Right kidney (tissue), 9 donors: ENCODE measurements at places on chromosomes 11 and 22.

GRCh38 chr22:40055143-40055883 is 60.6 kb downstream of the FAM83F start:
- DNase-seq = no peak

- DNase-seq = no peak
Observed at GRCh38 chr11:113690619-113691569, 15.2 kb downstream of the TMPRSS5 start.

GRCh38 chr11:78069465-78069864 is 5.8 kb downstream of the THRSP start:
- DNase-seq = no peak

DNA sequence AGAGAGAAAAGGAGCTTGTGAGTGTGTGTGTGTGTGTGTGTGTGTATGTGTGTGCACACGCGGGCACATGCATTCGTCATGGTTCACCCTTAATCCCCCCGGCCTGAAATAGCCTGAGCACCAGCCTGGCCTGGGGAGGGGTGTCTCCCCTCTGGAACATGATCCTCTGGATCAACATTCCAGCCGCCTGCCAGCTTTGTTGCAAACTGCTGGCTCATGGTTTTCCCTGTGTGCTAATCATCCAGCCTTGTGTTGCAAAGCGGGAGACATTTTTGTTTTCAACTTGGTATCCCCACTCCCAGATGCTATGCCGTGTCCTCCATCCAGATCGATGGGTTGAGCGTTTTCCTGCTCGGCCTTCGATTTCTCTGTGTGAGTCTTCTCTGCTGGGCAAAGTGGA is 94.3 kb downstream of the FEZ1 start:
- peak; percentile 53 for DNase-seq

GRCh38 chr11:73288873-73289707 is 17.0 kb downstream of the P2RY6 start:
- peak; percentile 76 for DNase-seq

DNA sequence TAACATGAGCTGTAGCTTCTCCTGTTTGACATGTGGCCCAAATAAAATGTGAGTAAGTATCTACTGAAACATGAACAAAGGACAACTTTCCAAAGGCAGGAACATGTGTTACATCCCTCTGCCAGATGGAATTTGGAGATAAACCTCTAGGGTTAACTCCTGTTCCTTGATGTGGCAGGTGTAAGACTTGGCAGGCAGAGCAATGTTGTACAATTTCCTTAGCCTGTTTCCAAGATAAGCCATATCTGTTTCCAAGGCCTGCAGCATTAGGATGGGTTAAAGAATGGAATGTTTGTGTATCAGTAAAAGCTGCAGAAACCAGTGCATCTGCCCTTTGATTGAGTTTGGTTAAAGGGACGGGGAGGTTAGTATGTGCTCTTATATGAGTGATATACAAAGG is 8.8 kb upstream of the DNAJB13 start:
- no peak for DNase-seq

DNA sequence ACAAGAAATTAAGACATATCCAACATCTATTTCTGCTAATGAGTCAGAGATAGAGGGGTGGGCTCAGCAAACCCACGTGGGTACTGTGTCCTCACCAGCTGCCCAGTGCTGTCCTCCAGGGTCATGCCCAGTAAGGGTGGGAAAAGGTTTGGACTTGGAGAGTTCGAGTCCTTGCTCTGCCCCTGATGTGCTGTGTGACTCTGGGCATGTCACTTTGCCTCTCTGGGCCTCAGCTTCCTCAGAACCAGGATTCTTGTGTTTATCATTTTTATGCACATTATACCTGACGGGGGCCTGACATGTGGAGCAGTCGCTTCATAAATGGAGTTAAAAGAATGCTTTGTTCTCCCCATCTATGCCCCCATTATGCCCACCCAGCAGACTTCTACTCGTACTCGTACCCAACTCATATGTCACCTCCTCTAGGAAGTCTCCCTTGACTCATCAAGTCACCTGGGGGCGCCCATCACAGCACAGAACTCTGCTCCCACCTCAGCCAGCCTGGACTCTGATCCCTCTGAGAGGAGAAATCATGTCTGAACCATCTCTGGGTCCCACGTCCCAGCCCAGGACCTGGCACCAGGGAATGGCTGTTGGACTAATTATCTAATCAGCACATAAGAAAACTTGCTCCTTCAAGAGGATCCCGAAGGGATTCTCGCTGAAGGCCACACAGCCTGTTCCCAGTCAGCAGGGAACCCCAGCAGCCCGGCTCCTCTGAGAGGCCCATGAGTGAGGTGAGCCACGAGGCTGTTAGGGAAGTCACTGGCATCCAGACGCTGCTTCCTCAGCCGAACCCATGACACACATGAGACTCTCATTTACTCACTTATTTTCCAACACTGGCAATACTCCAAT is 38.7 kb upstream of the TSKU start:
- no peak for DNase-seq

DNA sequence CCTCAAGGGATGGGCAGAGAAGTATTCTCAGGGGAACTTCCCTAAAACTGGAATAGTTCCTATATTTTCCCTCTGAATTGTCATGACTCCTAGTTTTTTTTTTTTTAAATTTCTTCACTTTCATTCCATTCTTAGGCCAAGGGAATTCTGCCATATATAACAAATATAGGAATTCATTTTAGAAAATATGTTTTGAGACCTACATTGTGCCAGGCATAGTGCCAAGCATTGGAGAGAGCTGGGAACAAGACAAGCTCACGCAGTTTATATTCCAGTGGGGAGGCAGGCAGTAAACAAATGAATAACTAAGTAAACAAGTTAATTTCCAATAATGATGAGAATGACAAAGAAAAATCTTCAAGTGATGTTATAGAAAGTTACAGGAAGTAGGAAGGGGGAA is 2.6 kb upstream of the NPTXR start:
- DNase-seq = no peak

GRCh38 chr11:99513368-99513767 is 492.6 kb downstream of the CNTN5 start:
- DNase-seq = no peak

- DNase-seq = no peak
Observed at GRCh38 chr22:41361716-41362310, 19.9 kb upstream of the TEF start.

DNA sequence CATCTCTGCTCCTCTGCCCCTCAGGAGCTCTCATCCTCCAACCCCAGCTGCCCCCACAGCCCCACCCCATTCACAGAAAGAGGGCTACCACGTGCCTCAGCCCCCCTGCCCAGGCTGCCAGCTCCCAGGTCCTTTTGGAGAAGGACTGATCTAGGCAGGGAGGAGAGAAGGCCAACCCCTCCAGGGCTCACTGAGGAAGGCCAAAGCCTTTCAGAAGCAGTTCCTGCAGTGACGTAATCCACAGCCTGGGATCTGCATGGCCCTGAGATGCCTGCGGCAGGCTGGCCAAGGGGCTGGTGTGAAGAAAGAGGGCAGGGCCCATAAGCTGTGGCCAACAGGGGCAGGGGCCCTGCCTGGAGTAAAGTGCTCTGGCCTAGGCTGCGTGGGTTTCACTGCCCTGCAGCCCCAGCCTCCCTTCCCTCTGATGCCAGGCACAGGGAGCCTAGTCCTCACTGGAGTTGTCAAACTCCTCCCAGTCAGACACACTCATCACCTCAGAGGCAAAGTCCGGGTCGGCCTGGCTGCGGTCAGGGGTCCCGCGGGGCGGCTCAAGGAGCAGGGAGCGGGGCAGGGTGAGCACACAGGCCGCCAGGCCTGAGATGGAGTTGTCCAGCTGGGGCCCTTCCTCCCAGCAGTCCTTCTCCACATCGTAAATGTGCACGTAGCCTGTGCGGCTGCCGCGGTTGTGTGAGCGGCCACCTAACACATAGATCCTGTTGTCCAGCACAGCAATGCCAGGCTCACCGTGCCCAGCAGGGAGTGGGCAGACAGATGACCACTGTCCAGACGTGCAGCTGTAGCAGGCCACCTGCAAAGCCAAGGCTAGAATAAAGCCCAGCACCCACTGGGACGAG is 4.2 kb upstream of the SCARF2 start:
- no peak for DNase-seq
